Spinal cord (tissue), 10 donors: ENCODE measurements at places on chromosomes 1 and 21.

- no peaks in the 10 kb centered on the region for H3K36me3 ChIP-seq
- H3K4me1 ChIP-seq = no peaks in the 10 kb centered on the region
- H3K27ac ChIP-seq = no peak overlapping the region
- no peak overlapping the region for H3K4me3 ChIP-seq
- H3K27me3 ChIP-seq = peaks cover 2% of the 10 kb centered on the region
- no peak for DNase-seq
Observed at GRCh38 chr1:25109531-25109951, 122.8 kb downstream of the SYF2 start.

DNA sequence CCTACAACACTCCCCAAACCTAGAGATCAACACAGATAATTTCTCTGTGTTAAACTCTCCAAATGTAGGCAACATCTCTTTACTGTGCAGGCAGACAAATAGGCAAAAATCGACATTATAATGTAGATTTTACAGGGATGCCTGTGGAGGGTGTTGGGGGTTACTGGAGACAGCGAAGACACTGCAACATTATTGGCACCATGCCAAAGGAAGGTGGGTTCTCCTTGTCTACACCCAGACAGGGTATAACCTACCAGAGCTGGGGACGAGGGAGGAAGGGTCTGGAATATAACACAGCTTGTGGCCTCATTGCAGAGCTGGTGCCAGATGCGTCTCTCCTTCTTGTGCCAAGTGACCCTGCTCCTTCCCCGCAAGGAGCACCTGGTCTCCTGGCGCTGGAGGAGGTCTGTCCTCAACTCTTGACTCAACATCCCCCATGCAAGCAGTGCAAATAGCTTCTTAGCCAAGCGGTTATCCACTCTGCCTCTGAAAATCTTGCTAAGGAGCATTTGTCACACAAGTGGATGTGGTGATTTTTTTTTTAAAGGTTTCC is 404.0 kb downstream of the PRDM2 start:
- no peak overlapping the region for H3K27ac ChIP-seq
- no peaks in the 10 kb centered on the region for H3K36me3 ChIP-seq
- H3K27me3 ChIP-seq = no peaks in the 10 kb centered on the region
- no peaks in the 10 kb centered on the region for H3K4me1 ChIP-seq

- H3K36me3 ChIP-seq = no peaks in the 10 kb centered on the region
- H3K4me1 ChIP-seq = peaks cover 27% of the 10 kb centered on the region
- DNase-seq = no peak
- no peak overlapping the region for H3K4me3 ChIP-seq
- no peak overlapping the region for H3K27ac ChIP-seq
Observed at GRCh38 chr1:181351740-181352139, 131.6 kb upstream of the CACNA1E start.

- no peak for DNase-seq
- H3K4me1 ChIP-seq = peaks cover 9% of the 10 kb centered on the region
- H3K27ac ChIP-seq = no peak overlapping the region
Observed at GRCh38 chr1:121516234-121516967, 331.6 kb downstream of the SRGAP2C start.

DNA sequence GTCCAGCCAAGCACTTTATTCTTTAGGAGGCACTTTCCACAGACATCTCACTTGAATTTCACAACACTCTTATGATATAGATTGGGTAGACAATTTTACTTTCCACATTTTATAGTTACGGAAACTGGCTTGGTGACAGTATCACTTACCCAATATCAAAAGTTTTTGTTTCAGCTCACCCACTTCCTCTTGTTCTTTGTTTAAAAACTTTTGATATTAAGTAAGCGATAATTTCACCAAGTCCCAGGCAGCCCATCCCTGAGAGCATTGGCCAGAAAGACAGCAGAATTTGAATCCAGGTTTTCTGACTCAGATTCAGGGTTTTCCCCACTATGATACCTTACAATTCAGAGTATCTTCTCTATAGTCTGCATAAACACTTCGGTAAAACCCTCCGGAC is 60.0 kb downstream of the LRIG2 start:
- peaks cover 3% of the 10 kb centered on the region for H3K4me1 ChIP-seq
- H3K27ac ChIP-seq = no peak overlapping the region
- H3K27me3 ChIP-seq = no peaks in the 10 kb centered on the region

GRCh38 chr1:28509705-28510272 is 3.9 kb downstream of the RCC1 start:
- H3K36me3 ChIP-seq = peaks cover 52% of the 10 kb centered on the region
- no peaks in the 10 kb centered on the region for H3K27me3 ChIP-seq
- DNase-seq = no peak

DNA sequence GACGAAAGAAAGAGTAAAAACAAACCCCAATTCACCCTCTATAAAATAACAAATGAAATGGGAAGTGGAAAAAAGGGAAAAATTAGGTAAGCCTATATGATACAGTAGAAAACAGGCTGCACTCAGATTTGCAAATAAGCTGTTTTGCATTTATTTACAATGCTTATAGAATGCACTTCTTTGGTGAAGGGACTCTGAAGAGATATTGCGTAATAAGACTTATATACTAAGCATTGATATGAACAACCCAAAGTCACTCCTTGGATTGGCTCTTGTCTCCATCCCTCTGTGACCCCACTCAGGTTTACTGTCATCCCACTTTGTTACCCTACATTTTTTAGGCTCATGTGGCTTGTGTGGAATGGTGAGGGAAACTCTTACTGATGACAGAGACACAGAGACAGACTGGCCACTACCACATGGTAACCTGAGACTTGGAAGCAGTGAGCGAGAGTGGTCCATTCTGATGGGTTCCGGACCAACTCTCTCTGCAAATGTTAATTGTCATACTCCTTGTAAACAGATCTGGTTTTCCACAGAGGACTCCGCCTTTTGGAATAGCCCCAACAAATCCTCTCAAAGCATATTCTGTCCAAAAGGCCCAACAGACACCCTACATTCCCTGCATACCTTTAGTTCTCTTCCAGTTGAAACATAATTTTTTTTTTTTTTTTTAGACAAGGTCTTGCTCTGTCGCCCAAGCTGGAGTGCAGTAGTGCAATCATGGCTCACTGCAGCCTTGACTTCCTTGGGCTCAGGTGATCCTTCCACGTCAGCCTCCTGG is 11.0 kb downstream of the GSTM5 start:
- no peaks in the 10 kb centered on the region for H3K4me1 ChIP-seq
- no peak overlapping the region for H3K27ac ChIP-seq
- no peaks in the 10 kb centered on the region for H3K27me3 ChIP-seq
- DNase-seq = no peak

DNA sequence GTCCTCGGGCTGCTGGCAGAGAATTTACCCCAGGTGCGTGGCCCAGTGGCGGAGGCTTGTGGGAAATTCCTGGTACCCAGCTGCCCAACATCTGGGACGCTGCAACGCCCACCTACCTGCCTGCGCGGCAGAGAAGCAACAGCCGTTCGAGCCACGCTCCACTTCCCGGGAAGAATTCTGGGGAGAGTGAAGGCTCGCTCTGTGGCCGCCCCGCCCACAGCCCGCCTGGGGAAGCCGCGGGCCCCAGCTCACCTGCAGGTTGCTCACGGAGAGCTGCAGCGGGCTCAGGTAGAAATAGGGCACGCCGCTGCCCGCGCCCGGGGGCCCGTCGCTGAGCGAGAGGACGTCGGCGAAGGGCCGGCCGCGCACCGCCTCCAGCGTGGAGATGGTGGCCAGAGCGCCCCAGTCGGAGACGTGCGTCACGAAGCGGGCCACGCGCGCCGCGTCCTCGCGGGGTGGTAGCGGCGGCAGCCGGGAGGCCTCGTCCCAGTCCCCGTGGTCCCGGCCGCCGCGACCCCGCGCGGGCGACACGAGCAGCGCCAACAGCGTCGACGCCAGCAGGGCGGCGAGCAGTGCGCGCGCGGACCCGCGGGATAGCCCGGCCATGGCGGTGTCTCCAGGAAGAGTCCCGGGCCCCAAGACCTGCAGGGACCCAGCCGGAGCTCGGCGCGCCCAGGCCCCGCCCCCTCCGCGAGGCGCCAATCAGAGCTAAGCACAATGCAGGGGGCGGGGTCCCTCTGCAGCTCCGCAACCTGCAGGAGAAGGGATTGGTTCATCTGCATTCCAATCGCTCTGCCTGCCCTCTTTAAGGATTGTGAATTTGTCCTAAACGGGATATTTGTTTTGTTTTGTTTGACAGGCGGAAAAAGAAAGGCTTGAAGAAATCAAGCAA is at the start of gene CREG1:
Gene CREG1, minus strand, starts transcription at position 627 of the 892 bp plus-strand sequence.
- peak within 1 kb of the TSS; percentile 55 for H3K4me3 ChIP-seq
- DNase-seq = no peak
- H3K36me3 ChIP-seq = no peaks in the 10 kb centered on the region
- no peaks in the 10 kb centered on the region for H3K27me3 ChIP-seq
- H3K4me1 ChIP-seq = peaks cover 13% of the 10 kb centered on the region

DNA sequence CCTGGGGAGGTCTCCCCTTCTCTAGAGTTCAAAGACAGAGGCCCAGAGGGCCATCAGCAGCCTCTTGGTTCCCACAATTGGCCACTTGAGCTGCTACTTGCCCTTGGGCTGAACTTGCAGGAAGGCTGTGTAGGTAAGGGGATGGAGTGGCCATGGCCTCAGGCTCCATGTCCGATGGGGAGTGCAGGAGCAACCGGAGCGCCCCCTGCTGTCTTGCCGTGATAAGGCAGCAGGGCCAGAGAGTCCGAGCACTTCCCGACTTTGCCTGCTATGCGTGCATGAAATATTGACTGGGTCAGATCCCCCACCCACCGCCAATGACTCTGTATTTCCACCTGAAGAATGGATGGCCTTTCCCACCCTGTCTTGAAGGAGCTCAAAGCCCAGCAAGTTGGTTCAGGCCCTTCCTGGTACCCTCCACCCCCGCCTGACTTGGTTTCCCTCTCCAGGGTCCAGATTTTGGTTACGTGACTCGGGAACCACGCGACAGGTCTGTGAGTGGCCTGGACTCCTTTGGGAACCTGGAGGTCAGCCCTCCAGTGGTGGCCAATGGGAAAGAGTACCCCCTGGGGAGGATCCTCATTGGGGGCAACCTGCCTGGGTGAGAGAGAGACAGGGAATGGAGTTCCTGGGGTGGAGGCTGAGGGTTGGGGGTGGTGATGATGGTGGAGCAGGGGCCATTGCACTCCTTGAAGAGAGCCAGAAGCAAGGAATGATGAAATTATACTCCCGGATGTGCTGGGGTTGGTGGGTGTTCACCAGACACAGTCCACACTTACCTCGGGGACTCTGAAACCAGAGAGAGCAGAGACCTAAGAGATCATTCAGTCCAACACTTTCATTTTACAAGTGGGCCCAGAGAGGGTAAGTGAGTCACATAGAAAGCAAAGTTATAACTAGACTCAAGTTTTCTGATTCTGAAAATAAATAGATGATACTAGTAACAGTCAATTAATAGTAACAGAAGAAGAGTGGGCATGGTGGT is 25.6 kb downstream of the PADI3 start:
- H3K27ac ChIP-seq = no peak overlapping the region
- no peak overlapping the region for H3K4me3 ChIP-seq
- no peaks in the 10 kb centered on the region for H3K27me3 ChIP-seq

DNA sequence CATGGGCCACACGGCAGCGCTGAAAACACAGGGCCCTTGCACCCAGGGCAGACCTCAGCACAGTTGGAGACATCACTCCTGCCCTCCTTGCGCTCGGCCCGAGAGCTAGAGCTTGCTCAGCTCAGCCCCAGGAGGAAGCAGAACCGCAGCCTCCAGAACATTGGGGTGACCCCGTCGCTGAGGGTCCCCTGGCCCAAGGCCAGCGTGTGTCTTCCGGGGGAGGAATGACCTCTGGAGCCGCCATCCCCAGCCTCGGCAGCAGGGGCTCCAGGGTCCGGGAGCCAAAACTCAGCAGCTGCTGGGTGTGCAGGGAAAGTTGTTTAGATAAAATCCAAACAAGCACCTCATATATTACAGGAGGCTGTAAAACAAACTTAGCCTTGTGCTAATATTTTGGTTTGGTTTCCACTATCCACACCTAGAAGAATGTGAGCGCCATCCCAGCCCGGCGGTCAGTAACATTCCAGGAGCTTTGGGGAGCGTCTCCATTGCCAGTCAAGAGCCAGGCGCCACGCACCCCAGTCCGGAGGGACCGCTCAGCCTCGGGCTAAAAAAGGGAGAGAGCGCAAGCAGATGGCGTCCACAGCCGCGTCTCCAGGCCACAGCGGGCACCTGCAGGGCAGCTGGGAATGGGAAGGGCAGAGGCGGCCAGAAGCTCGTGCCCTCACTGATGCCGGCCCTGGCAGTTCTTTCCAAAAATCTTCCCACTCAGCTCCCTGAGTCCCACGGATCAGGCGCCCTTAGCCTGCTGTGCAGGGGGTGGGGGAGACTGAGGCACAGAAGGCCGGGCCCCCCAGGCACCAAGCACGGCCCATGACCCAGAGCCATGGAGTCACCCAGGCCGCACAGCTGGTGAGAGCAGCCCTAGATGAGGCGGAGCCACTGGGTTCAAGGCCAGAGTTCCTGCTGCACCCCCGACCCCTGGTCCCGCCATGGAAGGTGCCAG is 52.0 kb downstream of the SLX9 start:
- no peak overlapping the region for H3K4me3 ChIP-seq
- peaks cover 71% of the 10 kb centered on the region for H3K4me1 ChIP-seq
- no peaks in the 10 kb centered on the region for H3K27me3 ChIP-seq
- H3K27ac ChIP-seq = no peak overlapping the region

GRCh38 chr1:194698908-194699318 is 1512.5 kb upstream of the B3GALT2 start:
- no peak overlapping the region for H3K27ac ChIP-seq
- H3K4me1 ChIP-seq = no peaks in the 10 kb centered on the region
- no peaks in the 10 kb centered on the region for H3K27me3 ChIP-seq

DNA sequence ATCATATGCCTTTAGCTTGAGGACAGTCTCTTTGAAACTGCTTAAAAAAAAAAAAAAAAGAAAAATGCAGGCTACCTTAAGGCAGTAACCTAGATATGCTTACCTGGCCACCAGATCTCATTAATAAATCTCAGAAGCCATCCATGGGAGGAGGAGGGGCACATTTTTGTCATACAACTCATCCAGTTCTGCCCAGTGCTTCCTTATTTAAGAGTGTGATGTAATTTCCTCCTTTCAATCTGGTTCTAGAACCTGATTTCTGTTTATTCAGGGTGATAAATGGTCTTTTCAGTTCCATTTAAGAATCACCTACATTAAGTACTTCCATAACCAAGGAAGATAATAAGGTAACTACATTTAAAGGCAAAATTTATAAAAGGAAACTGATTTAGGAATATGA is 6.1 kb downstream of the ERRFI1 start:
- H3K4me3 ChIP-seq = no peak overlapping the region
- peaks cover 10% of the 10 kb centered on the region for H3K4me1 ChIP-seq
- no peaks in the 10 kb centered on the region for H3K27me3 ChIP-seq
- H3K27ac ChIP-seq = peak overlapping the region; percentile 65
- no peak for DNase-seq
- H3K36me3 ChIP-seq = no peaks in the 10 kb centered on the region

GRCh38 chr1:199176713-199177112 is 537.9 kb downstream of the PTPRC start:
- no peak overlapping the region for H3K4me3 ChIP-seq
- H3K27ac ChIP-seq = peak overlapping the region; percentile 6
- H3K27me3 ChIP-seq = no peaks in the 10 kb centered on the region
- DNase-seq = no peak
